ENCODE measurements at places on chromosomes 6 and 20. TPM values are rescaled to one million over a fixed set of nuclear protein-coding genes. Genes with fewer than 3 reads are reported as not detected.

DNA sequence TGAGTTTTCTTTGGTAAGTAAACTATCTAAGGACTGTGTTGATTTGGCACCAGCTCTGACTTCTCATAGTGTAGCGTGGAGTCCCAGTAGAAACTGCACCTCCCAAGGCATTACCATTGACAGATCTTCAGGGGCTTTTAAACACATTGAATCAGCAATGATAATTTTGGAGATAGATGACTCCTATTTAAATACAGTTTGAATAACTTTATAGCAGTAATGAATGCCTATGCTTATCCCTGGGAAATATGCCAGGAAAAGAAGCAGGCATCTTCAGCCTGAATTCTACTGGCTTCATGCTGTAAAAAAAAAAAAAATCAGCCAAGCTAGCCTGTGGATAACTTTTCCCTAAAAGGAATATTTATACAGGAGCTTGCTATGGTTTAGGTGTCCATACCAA, 895.9 kb downstream of the EYS start:
- H3K4me3 ChIP-seq = no peak overlapping the region
- H3K36me3 ChIP-seq = no peaks in the 10 kb centered on the region
- H3K4me1 ChIP-seq = peaks cover 3% of the 10 kb centered on the region
- no peak for DNase-seq
- no peak overlapping the region for H3K27ac ChIP-seq

DNA sequence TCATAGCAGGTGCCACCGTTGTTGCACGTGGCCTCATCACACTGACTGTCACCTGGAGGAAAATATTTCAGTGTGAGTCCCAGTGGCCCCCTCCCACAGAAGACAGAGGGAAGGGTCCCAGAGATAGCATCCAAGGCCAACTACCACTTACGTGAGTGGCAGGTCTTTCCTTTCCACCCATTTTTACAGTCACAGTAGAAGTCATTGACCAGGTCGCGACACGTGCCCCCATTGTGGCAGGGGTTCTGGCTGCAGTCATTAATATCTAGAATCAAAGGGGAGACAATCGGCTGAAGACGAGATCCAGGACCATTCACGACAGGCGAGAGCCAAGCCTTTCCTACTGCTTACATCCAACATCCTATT, 28.6 kb downstream of the JAG1 start:
- peaks cover 72% of the 10 kb centered on the region for H3K36me3 ChIP-seq
- DNase-seq = no peak
- no peak overlapping the region for H3K4me3 ChIP-seq
- peaks cover 63% of the 10 kb centered on the region for H3K4me1 ChIP-seq
- H3K27me3 ChIP-seq = no peaks in the 10 kb centered on the region
- H3K27ac ChIP-seq = no peak overlapping the region

GRCh38 chr6:139743664-139744437, 369.4 kb upstream of the CITED2 start:
- DNase-seq = no peak
- no peaks in the 10 kb centered on the region for H3K36me3 ChIP-seq
- peaks cover 53% of the 10 kb centered on the region for H3K4me1 ChIP-seq
- no peaks in the 10 kb centered on the region for H3K27me3 ChIP-seq
- no peak overlapping the region for H3K4me3 ChIP-seq

ADGRB3 gene
- total RNA-seq = 13.9 TPM

DNA sequence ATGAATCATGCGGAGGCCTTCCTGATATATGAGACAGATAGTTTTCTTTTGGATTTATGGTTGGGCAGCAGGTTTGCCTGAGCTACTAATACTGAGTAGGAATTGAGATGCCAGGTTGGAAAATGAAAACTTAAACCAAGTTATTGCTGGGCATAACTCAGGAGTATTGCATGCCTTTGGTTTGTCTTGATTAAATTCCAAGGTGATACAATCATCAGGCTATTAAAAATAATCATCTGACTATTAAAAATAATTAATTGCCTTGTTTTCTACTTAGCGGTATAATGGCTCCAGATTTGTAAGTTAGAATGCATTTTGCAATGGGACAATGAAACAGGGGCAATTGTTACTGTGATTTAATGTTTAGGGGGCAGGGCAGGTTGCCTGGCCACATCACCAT, 15.5 kb upstream of the RNF144B start:
- peaks cover 18% of the 10 kb centered on the region for H3K4me1 ChIP-seq
- H3K27me3 ChIP-seq = no peaks in the 10 kb centered on the region
- no peak for DNase-seq
- no peaks in the 10 kb centered on the region for H3K36me3 ChIP-seq
- H3K27ac ChIP-seq = no peak overlapping the region
- no peak overlapping the region for H3K4me3 ChIP-seq

DNA sequence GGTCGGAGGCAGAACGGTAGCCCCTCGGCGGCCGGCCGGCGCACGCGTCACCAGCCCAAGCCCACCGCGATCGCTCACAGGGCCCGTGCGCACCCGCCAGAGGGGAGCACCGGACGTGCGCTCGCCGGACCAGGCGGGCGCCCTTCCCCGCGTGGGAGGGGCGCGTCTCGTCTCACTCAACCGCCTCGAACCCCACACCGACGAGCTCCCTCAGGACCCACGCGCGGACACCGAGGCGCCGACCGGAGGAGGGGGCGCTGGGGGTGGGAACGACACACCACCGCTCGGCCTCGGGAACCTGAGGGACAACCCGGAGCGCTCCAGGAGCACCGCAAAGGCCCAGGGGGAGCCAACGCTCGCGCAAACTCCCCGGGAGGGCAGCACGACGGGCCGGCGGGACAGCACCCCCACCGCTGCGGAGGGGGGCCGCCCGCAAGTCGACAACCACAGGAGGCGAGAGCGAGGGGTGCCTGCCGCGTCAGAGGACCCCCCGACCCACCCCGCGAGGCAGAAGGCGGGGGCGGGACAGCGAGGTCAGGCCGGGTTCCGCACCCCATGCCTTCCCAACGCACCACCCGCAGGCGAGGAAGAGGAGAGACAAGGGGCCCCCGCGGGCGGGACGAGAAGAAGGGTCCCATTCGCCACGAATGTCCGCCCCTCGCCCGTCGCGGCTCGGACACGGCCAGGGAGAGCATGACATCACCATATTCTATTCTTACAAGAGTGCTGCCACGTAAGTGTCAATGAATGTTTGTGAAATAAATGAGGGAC, 512.7 kb upstream of the ZNF337 start:
- peak; percentile 38 for DNase-seq
- no peak overlapping the region for H3K27ac ChIP-seq
- H3K36me3 ChIP-seq = no peaks in the 10 kb centered on the region
- H3K4me1 ChIP-seq = peaks cover 6% of the 10 kb centered on the region
- peaks cover 78% of the 10 kb centered on the region for H3K27me3 ChIP-seq
- peak overlapping the region; percentile 28 for H3K4me3 ChIP-seq

ZNF343 gene
- total RNA-seq = 14.4 TPM

TSPO2 gene
- total RNA-seq = not detected

FERMT1 gene
- 24.7 TPM for total RNA-seq

DNA sequence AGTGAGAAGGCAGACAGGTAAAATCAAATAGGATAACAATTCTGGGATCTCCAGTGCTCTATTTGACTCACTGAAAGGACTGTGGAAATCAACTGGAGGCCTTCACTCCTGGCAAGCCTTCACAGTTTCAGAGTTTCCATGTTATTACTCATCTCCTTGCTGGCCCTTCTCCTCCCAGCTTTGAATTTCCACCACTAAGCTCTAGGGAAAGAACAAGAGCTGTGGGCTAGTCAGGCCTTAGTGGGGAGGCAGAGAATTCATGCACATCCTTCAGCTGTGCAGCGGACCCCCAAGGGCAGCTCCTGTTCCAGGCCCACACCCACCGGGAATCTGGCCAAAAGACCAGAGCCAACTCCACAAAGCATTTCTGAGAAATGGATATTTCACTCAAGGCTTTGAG, 26.0 kb downstream of the MYLIP start:
- DNase-seq = no peak
- H3K4me1 ChIP-seq = peaks cover 25% of the 10 kb centered on the region
- H3K4me3 ChIP-seq = no peak overlapping the region
- peaks cover 11% of the 10 kb centered on the region for H3K36me3 ChIP-seq
- H3K27me3 ChIP-seq = peaks cover 17% of the 10 kb centered on the region

DNA sequence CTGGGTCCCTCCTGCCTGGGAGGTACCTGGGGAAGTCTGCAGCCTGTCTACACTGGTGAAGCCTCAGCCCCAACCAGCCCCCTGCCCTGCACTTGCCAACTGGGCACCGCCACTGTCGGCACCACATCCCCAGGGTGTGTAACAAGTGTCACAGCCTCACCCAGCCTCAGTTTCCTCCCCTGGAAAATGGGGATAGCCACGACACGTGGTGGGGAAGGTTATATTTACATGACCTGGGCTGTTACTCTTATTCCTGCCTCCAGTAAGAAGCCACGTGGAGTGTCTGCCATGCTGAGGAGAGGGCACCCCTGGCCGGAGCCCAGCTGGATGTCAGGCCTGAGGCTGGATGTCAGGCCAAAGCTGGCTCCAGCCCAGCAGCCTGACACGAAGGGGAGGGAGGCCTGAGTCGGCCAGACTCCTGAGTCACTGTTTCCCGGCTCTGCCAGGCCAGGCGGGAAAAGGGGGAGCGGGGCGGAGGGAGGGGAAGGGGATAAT, 44.9 kb downstream of the SNAI1 start:
- H3K4me3 ChIP-seq = no peak overlapping the region
- H3K36me3 ChIP-seq = no peaks in the 10 kb centered on the region
- H3K4me1 ChIP-seq = peaks cover 12% of the 10 kb centered on the region
- DNase-seq = no peak
- peak overlapping the region; percentile 69 for H3K27ac ChIP-seq

DNA sequence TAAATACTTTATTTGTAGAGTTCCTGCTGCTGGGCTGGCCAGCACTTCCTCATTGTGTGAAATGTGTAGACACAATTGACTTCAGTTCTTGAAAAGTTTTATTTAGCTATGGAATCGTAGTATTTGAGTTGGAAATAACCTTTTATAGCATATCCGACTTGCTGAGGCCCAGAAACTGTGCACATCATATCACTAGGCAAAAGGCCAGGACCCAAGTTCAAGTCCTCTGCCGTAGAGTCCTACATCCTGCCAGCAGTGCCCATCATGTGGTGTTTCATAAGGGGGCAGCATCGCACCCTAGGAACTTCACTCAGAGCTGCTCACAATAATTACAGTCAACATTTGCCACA, 207.7 kb upstream of the SNX9 start:
- no peaks in the 10 kb centered on the region for H3K4me1 ChIP-seq
- DNase-seq = no peak

BAG2 gene
- total RNA-seq = 4.5 TPM

ID4 gene
- 114 TPM for total RNA-seq

- no peaks in the 10 kb centered on the region for H3K36me3 ChIP-seq
- no peak overlapping the region for H3K27ac ChIP-seq
- H3K27me3 ChIP-seq = no peaks in the 10 kb centered on the region
- no peak overlapping the region for H3K4me3 ChIP-seq
- no peak for DNase-seq
- H3K4me1 ChIP-seq = peaks cover 13% of the 10 kb centered on the region
Measured at GRCh38 chr6:129353067-129353466, 356.9 kb downstream of the ARHGAP18 start.

GRCh38 chr6:155014670-155015300, 19.7 kb downstream of the TIAM2 start:
- no peaks in the 10 kb centered on the region for H3K27me3 ChIP-seq
- H3K36me3 ChIP-seq = no peaks in the 10 kb centered on the region
- H3K4me3 ChIP-seq = no peak overlapping the region
- no peak for DNase-seq

- H3K27ac ChIP-seq = no peak overlapping the region
- H3K27me3 ChIP-seq = no peaks in the 10 kb centered on the region
- H3K36me3 ChIP-seq = no peaks in the 10 kb centered on the region
- no peak for DNase-seq
- peaks cover 12% of the 10 kb centered on the region for H3K4me1 ChIP-seq
Measured at GRCh38 chr20:57124800-57125517, 141.5 kb downstream of the BMP7 start.

GRCh38 chr6:79373880-79374279, 139.4 kb upstream of the HMGN3 start:
- peaks cover 46% of the 10 kb centered on the region for H3K4me1 ChIP-seq
- no peak for DNase-seq
- no peaks in the 10 kb centered on the region for H3K27me3 ChIP-seq

DNA sequence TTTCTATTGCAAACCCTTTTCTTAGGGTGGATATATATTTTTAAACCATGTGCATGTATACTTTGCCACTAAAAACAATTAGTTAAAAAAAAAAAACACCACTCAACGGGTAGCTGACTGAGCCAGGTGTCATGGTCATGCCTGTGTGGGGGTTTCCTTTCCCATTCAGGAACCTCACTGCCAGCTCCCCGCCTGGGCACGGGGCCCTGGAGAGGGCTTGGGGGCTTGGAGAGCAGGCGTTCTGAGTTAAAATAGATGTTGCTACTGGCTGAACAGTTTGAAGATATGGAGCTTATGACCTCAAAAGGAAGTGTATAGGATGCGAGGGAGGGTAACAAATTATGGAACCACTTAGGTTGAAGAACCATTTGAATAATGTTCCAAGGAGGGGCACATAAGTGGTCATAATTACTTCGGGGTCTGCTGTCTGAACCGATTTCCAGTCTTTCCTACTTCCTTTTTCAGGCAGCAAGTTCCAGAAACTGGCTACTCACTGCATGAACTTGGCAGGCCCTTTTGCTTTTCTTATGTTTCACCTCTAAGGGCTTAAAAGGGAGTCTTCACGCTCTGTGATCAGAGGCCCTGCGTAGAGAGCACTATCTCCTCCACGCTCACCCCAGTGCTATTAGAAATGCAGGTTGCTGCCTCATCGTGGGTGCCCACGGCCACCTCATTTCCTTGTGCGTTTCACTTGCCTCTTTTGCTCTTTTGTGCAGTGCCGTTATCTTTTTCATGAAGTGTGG, 9.9 kb downstream of the STX16 start:
- peaks cover 40% of the 10 kb centered on the region for H3K4me1 ChIP-seq
- H3K4me3 ChIP-seq = no peak overlapping the region
- no peaks in the 10 kb centered on the region for H3K27me3 ChIP-seq
- H3K27ac ChIP-seq = peak overlapping the region; percentile 19

TMC2 gene
- 0.07 TPM for total RNA-seq

ENPP3 gene
- total RNA-seq = 0.89 TPM

DNA sequence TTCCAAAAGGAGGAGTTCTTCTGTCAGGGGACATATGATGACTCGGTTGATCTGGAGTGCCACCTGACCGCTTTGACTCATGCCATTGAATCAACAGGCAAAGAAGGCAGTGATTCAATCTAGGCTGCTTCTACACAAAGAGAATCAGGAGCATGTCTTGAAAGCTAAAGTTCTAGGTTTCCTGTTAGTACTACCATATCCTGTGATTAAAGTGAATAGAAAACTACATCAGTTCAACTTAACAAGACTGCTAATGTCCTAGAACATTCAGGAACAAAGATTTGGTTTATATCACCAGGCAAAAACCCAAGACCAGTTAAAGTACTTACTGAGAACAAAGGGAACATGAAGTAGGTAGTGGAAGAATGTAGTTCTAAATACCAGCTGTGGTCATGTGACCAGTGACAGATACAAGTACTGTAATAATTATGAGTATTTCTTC, 216.8 kb upstream of the SGK1 start:
- peaks cover 3% of the 10 kb centered on the region for H3K4me1 ChIP-seq
- no peak overlapping the region for H3K4me3 ChIP-seq
- no peak for DNase-seq
- no peaks in the 10 kb centered on the region for H3K36me3 ChIP-seq
- no peaks in the 10 kb centered on the region for H3K27me3 ChIP-seq

GRCh38 chr6:136113736-136114173, 136.4 kb downstream of the MTFR2 start:
- H3K4me1 ChIP-seq = peaks cover 74% of the 10 kb centered on the region
- no peaks in the 10 kb centered on the region for H3K27me3 ChIP-seq
- H3K36me3 ChIP-seq = peaks cover 8% of the 10 kb centered on the region
- peak overlapping the region; percentile 89 for H3K27ac ChIP-seq
- DNase-seq = no peak
- H3K4me3 ChIP-seq = no peak overlapping the region

DXO gene
- 26.1 TPM for total RNA-seq
